ENCODE measurements at places on chromosomes 12 and 14. TPM values are rescaled to one million over a fixed set of nuclear protein-coding genes. Genes with fewer than 3 reads are reported as not detected.
A peak's percentile ranks its signal among the peaks of the same experiment; 100 is the strongest.

LRP1-AS gene
- not detected for total RNA-seq

- DNase-seq, result no peak
These were observed 88.5 kb downstream of the TSPAN8 start for GRCh38 chr12:71069311-71069710.

DNA sequence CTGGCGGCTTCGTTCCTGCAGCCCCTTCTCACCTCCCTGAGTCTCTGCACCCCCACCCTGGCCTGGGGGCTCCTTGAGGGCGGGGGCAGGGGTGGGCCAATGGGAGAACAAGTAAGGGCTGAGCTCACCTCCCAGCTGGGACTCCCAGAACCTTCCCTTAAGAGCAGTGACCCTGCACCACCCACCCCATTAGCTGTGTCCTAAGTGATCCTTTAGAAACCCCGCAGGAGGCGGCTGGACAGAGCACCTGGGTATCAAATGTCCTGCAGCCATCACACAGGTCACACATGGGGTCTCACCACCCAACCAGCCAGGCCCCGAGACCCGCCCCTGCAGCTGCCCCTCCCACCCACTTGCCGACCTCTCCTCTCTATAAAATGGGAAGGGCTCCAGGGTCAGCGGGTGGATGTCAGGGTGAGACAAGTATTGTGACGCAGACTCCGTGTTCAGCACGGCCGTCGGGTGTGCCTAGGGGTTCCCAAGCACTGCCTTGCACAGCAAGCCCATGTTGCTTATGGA lies 151.2 kb upstream of the C14orf180 start:
- no peak for DNase-seq

- peak; percentile 24 for DNase-seq
These were observed 20.8 kb upstream of the CDK17 start for GRCh38 chr12:96421014-96421413.

DNA sequence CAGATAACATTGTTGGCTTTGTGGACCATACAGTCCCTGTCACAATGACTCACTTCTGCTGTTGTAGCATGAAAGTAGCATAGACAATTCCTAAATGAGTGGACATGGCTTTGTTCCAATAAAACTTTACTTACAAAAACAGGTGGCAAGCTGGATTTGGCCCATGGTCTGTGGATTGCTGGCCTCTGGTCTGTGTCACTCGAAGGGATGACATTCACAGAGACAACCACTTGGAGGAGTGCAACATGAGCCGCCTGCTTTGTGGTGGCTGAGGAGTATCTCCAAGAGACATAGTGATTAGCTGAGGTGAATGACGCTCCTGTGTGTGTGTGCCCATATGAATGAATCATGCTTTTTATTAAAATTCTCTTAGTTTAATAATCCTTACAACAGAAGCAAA lies 81.3 kb upstream of the NRXN3 start:
- no peak for DNase-seq

Measured in CD4-positive, CD25-positive, alpha-beta regulatory T cell (primary cell).